ENCODE measurements at places on chromosomes 6 and 20. TPM values are rescaled to one million over a fixed set of nuclear protein-coding genes. Genes with fewer than 3 reads are reported as not detected.

- peak; percentile 31 for ATAC-seq
Observed at GRCh38 chr20:34834459-34834893, 9.0 kb upstream of the NCOA6 start.

TSHZ2 gene
- 11.4 TPM for total RNA-seq

GRCh38 chr6:70823651-70824050 lies 133.2 kb downstream of the B3GAT2 start:
- no peak for ATAC-seq

GRCh38 chr6:153392156-153392555 lies 261.1 kb upstream of the RGS17 start:
- no peak for ATAC-seq

DNA sequence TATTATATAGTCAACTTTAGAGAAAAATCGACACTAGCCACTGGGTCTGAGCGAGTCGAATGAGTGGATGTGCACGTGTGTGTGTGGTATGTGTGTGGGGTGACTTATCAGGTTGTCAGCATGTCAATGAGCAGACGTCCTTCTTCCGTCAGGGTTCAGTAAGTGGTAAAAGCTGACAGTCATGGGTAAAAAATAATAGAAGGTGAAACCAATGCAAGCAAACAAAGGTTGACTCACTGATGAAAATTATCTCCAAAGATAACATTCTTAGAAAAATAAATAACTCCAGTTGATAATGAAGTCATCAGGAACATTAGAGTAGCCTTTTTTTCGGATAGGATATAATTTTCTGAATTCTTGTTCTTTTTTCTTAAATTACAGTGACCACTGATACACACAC lies 243.8 kb upstream of the FOXQ1 start:
- ATAC-seq, result no peak

GABRR2 gene
- 0.25 TPM for total RNA-seq

GRCh38 chr6:158631678-158632537 lies 12.6 kb downstream of the DYNLT1 start:
- peak; percentile 82 for ATAC-seq

TTBK1 gene
- 0.41 TPM for total RNA-seq
